ENCODE measurements at places on chromosomes 1 and 21.

GRCh38 chr1:241413386-241413785 is 56.4 kb upstream of the RGS7 start:
- DNase-seq: no peak

GRCh38 chr1:183390561-183390960 is 27.6 kb downstream of the NMNAT2 start:
- DNase-seq: no peak

DNA sequence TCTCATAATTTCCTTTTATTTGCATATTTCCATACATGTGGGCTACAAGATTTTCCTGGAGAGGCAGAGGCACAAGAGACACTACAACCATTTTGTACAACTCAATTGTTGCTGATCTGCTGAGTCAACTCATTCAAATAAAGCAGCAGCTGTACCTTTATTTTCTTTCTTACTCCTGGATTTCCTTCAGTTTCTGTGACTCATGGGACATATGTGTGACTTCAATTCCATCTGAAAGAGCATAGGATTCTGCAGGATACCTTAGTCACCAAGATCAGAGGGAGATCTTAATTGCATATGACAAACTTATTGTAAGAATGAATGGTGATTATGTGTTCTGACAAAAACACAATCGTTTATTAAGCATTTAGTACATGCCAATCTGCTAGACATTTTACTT is 2219.4 kb downstream of the NCAM2 start:
- no peak for DNase-seq

GRCh38 chr1:78224861-78225552 is 179.2 kb downstream of the GIPC2 start:
- no peak for DNase-seq

- DNase-seq: no peak
Observed at GRCh38 chr1:94401206-94401605, 17.0 kb upstream of the ABCD3 start.

DNA sequence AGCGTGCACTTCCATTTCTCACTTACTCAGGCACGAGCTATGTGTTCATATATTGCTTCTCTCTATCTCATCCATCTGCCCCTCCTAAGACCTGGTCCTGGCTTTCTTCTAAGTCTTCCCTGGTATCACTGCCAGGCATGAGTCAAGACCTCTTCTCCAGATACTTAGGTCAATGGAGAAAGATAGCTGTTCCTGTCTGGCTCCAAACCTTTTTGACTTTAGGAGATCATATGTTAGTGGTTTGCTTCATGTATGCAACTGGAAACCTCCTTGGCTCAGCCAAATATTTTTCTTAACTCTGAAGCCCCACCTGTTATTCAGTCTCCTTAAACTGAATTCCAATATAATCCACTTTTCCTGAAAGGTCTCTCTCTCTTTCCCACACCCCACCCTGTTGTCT is 211.6 kb upstream of the PTBP2 start:
- DNase-seq: no peak

DNA sequence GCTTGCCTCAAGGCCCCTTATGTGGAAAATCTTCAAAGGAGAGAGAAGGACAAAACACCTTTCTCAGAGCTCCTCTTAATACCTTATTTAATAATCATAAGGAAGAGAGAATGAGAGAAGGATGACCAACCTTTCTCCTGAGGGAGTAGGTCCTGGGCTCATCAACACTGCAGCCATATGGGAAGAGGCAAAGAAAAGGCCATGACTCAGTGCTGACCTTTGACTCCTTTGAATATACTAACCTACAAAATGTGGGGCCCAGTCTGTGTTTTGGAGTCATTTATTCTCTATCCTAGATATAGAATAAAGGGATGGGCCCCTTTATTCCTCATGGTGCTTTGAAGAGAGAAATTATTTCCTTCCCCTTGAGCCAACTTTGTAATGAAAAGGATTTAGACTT is 38.3 kb downstream of the CAMSAP2 start:
- no peak for DNase-seq

DNA sequence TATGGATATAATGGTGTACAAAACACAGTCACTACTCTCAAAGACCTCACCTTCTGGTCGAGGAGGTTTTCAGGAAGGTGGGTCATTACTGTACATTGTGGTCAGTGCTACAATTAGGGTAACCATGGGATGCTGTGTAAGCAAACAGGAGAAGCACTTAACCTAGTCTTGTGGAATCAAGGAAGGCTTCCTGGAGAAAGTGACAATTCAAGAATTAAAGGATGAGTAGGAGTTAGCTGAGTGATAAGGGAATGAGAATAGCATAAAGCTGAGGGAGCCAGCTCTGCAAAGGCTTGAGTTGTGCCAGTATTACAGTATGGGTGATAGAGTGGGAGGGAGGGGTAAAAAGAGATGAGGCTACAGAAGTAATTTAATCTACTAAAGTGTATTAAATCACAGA is 17.2 kb downstream of the NEXN start:
- no peak for DNase-seq

DNA sequence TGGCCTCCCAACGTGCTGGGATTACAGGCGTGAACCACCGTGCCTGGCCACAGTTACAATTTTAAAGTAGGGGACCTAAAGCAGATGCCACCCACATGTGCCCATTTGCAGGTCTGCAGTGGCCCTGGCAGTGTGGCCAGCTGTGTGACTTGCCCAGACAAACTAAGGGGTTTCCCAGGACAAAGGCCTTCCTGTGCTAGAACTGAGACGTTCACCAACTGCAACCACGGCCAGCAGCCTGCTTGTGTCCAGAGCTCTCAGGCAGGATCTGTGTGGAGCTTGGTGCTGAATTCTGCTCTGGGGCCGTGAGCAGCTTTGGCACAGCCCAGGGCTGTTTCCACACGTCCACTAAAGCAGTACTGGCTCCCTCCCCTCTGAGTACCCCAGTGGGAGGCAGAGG is 10.6 kb upstream of the PTTG1IP start:
- DNase-seq: no peak

DNA sequence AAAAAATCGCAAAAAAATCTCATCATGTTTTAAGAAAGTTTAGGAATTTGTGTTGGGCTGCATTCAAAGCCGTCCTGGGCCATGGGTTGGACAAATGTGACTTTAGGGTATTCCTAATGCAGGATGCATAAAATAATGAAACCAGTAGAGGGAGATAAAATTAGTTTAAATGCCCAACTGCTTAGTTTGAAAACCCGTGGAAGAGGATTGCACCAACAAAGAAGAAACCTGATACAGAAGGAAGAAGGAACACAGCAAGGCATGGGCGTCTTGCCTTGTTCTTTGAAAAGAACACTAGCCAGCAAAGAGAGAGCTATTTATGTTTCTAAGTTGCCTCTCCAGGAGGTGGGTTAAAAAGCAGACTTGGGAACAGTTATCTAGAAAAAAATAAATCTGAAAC is 37.9 kb downstream of the WDR3 start:
- peak; percentile 57 for DNase-seq

DNA sequence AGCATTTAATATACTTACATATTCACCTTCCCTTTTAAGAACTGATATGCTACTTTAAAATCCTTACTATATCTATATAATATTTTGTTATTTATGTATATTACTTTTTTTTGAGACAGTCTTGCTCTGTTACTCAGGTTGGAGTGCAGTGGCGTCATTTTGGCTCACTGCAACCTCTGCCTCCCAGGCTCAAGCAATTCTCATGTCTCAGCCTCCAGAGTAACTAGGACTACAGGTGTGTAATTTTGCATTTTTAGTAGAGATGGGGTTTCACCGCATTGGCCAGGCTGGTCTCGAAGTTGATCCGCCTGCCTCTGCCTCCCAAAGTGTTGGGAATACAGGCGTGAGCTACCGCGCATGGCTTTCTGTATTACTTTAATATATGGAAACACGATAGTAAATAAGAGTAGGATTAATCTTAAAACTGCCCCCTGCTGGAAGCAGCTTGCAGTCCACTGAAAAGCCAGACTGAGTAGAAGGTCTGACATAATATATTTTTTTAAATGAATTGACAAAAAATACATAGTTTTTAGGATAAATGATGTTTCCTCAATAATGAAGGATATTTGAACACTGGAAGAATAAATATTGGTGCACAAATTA is 24.4 kb downstream of the RCAN3 start:
- DNase-seq: peak; percentile 2

DNA sequence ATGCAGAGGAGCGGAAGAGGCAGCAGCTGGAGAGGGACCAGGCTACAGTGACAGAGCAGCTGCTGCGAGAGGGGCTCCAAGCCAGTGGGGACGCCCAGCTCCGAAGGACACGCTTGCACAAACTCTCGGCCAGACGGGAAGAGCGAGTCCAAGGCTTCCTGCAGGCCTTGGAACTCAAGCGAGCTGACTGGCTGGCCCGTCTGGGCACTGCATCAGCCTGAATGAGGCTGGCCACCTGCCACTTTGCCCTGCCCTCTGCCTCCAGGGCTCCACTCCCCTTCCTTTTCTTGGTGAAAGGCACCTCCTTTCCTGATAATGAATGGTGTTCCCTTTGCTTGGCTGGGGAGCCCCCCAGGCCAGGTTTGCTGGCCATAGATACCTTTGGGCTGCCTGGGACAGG is 3.3 kb upstream of the HMGN2 start:
- peak; percentile 65 for DNase-seq

GRCh38 chr1:197695961-197696360 is 79.3 kb downstream of the DENND1B start:
- DNase-seq: no peak

GRCh38 chr21:29187944-29188343 is 57.5 kb downstream of the MAP3K7CL start:
- no peak for DNase-seq
